NCI-H187 (cell line): ENCODE measurements at places on chromosomes 7 and 10.

GRCh38 chr7:24595671-24596418 lies 22.6 kb downstream of the PALS2 start:
- no peak for DNase-seq

DNA sequence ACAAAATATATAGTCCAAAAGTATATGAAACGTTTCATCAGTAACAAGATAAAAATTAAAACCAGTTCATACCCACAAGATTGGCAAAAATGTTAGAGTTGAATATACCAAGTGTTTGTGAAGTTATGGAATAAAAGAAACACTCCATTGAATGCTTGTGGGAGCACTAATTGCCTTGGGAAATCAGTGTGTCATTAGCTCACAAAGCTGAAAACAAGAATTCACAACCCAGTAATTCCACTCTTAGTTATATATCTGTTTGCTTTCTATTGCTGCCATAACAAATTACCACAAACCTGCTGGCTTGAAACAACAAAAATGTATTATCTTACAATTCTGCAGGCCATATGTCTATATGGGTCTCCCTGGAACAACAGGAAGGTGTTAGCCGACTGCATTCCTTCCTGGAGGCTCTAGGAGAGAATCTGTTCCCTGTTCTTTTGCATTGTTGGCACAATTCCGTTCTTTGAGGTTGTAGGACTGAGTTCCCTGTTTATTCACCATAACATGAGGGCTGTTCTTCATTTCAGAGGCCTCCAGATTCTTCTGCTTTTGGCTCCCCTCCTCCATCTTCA lies 45.7 kb downstream of the SEM1 start:
- DNase-seq = no peak

DNA sequence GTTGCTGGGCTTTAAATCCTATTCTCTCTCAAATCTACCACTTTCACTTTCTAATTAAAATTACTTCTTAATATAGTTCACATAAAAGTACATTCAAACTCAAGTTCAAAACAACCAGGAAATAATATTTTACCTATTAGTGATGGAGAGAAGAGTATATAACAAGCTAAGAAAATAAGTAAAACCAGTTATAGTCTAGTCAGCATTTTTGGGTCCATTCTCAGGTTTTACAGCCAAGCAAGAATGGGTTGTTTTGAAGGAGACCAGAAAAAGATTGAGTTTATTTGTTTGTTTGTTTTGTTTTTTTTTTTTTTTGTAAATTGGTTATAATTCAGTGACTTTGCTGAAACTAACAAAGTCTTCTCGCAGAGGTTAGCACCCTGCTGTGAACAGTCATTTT lies 106.3 kb upstream of the PTPRZ1 start:
- no peak for DNase-seq

- DNase-seq = no peak
Observed at GRCh38 chr7:3648276-3648675, 347.2 kb downstream of the SDK1 start.

- DNase-seq = no peak
Observed at GRCh38 chr7:50446542-50446960, 3.6 kb downstream of the FIGNL1 start.

- no peak for DNase-seq
Observed at GRCh38 chr7:125406111-125406510, 476.5 kb upstream of the POT1 start.

- DNase-seq = no peak
Observed at GRCh38 chr7:97865104-97865503, 7.1 kb downstream of the ASNS start.

DNA sequence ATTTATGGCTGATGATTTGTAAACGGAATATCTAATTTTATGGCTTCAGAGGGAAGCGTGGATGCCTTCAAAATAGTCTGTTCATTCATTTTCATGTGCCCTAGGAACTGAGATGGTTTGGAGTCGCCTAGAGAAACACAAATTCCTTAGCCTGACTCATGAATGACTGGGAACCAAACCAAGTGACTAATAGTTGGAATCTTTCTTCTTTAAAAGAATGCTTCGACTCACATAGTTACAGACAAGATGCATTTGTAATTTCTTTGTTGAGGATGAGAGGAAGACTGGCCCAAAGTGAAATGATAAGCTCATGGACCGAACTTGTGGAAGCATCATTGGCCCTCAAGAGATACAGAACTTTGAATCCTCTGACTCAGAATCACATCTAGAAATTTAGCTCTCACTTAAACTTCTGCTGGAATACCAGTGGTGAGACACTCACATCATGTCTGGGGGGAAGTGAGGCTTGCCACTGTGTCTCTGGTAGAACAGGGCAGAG lies 1107.2 kb downstream of the NRG3 start:
- no peak for DNase-seq

DNA sequence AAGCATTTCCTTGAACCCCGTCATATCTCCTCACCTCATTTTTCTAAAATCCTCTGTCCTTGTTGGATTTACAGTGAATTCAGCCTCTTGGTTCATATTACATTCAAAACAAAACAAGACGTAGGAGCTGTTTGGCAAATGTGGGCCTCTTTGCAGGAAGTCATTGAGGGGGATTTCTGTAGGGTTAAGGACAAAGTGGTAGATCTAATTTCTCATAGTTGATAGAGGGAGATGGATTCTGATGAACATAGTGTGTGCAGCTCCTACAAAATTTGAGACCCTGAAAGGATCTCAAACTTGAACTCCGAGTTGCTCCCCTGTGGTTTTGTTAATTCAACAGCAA lies 682 bp downstream of the TBXAS1 start:
- no peak for DNase-seq

DNA sequence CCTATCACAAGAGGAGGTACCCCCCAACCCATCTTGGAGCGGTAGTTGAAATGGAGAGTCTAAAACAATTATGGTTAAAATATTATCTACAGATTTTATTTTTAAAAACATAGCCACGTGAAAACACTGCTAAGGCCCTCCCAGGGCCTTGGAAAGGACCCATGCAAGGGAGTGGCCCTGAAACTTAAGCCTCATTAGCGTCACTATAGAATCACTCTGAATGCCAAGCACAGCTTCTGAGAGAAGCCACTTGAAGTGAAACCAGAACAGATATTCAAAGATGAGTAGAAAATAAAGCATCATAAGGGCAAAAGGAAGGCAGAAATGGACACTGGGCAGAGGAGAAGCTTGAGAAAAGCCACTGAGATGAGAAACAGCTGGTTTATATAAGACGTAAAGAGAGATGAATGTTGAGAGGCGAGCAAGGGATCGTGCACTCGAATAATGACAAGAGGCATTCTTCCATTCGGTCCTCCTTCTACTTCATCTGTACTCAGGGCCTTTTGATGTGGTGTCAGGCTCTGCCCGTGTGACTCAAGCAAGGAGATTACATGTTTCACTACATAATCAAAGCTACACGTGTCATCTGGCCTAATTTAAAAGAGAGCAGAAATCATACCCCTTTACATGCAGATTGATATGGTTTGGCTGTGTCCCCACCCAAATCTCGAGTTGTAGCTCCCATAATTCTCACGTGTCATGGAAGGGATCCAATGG lies 33.4 kb upstream of the SLC39A12 start:
- no peak for DNase-seq

GRCh38 chr10:14652067-14652466 lies 122.6 kb downstream of the FAM107B start:
- DNase-seq = no peak

GRCh38 chr10:119421891-119422681 lies 120.4 kb downstream of the RGS10 start:
- DNase-seq = no peak

DNA sequence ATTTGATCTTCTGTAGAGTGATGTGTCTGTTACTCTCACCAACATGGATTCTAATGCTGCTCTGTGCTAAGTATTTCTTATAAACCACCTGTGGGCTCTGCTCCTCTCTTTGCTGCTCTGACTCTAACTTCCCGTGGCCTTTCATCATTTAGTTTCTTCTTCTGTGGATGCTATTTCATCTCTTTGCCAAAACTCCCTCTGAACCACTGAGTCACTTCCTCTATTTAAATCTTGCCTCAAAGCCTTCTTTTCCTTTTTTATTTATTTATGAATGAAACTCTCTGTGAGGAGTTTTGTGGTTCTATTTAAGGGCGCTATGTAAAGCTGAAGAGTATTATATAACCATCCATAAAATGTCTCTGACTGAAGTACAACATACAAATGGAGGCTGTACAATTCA lies 538.5 kb downstream of the SUGCT start:
- DNase-seq = no peak

- DNase-seq = no peak
Observed at GRCh38 chr7:34487391-34488115, 170.5 kb upstream of the NPSR1 start.

DNA sequence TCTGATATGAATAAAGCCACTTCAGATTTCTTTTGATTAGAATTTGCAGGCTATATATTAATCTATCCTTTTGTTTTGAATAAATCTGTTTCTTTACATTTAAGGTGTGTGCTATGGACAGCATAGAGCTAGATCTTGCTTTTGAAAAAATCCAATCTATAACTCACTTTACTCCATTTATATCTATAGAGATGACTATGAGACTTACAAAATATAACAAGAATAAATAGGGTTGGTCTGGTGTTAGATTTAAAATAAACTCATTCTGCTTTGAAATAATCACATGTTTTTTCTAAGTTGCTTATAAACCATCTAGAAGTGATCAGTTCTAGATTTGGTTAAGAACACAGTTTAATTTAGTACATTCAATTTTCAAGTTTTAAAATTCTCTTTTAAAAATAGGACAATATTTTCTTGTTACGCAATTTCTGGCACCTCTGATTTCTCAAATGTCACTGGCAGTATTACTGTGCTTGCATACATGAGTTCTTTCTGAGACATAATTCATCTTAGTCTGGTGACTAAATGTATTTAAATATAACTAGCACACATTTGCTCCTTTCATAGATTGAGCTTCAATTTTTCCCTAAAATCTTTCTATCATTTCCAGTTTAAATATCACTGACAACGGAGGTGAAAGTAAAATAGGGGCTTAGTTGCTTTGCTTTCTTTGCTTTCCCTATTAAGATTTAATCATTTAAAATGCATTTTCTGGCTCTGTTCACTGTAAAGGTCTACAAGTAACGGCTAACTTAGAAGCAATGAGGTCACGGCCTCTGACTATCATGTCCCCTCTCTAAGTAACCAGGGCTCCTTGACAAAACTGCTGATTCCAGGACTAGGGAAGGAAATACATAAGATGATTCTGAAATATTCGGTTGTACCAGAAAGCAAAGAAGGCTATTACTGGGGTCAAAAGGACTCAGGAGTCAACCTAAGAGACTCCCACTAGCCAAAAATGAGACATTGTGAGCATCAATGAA lies 89.3 kb downstream of the ICA1 start:
- DNase-seq = no peak

GRCh38 chr10:3852147-3852904 lies 67.3 kb upstream of the KLF6 start:
- DNase-seq = no peak

DNA sequence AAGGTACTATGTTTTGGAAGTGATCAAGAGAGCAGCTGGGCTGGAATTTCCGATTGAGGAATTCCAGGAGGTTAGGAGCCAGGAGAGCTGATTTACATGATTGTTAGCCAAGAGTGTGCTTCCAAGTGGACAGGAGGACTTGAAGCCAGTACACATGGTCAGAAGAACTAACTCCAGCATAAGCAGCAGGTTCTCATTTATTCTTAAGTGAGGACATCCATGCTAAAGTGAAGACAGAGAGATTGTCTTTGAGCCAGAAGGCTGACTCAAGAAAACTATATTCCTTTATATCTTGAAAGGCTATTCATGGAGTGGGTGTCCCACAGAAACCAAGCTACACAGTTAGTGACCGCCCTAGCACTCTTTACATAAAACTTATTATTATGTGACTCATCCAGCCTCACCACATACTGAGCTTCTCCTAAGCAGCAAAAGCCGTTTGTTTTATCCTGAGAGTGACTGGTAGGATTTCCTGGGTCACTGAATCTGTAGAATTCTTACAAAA lies 56.7 kb upstream of the SEMA3A start:
- no peak for DNase-seq

DNA sequence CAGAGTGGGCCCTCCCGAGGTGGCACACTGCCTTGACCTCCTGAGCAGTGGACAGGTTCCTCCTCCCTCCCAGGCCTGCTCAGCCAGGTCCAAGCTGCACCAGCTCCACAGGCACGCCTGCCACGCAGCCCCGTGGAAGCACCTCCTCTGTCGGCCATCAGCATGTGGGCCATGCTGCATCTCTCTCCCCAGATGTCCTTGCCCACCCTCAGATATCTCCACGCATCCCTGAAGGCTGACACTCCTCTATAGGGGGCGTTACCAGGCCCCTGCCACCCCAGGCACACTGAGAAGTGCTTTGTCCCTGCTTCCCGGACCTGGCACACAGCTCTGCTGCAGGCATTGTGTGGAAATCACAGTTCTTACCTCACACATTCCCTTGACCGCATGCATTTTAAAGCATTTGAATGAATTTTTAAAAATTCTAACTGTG lies 598.5 kb downstream of the SDK1 start:
- DNase-seq = no peak

- no peak for DNase-seq
Observed at GRCh38 chr10:88136712-88137111, 273.3 kb downstream of the PTEN start.

- DNase-seq = no peak
Observed at GRCh38 chr7:81460250-81461045, 309.4 kb downstream of the HGF start.

- no peak for DNase-seq
Observed at GRCh38 chr7:68238204-68238805, 1241.7 kb downstream of the TYW1 start.
